H9 (cell line): ENCODE measurements at places on chromosomes 3 and 15. TPM values are rescaled to one million over a fixed set of nuclear protein-coding genes. Genes with fewer than 3 reads are reported as not detected.

GRCh38 chr3:42096796-42097565, 5.8 kb downstream of the TRAK1 start:
- peaks cover 6% of the 10 kb centered on the region for H3K36me3 ChIP-seq
- H3K4me3 ChIP-seq = no peak overlapping the region
- H3K4me1 ChIP-seq = no peaks in the 10 kb centered on the region
- H3K27me3 ChIP-seq = no peaks in the 10 kb centered on the region

- H3K4me1 ChIP-seq = no peaks in the 10 kb centered on the region
- H3K27ac ChIP-seq = no peak overlapping the region
Observed at GRCh38 chr3:129313665-129314385, 35.2 kb downstream of the HMCES start.

GOLGA8S gene
- total RNA-seq = 0.07 TPM in 2 replicates

KCTD6 gene
- total RNA-seq = 14.2 and 15.7 TPM in 2 replicates
